ENCODE measurements at places on chromosomes 4 and X. TPM values are rescaled to one million over a fixed set of nuclear protein-coding genes. Genes with fewer than 3 reads are reported as not detected.

The DUX4 gene
- not detected for polyA plus RNA-seq

The SATL1 gene
- not detected for polyA plus RNA-seq

The GRK4 gene
- polyA plus RNA-seq, result 3.6 TPM

The DIPK2B gene
- not detected for polyA plus RNA-seq

The PRRG3 gene
- polyA plus RNA-seq, result not detected

The TDO2 gene
- not detected for polyA plus RNA-seq

The OPRPN gene
- not detected for polyA plus RNA-seq

The BEND2 gene
- polyA plus RNA-seq, result not detected

The RTL5 gene
- polyA plus RNA-seq, result not detected

The GCNA gene
- polyA plus RNA-seq, result 0.41 TPM

The PASD1 gene
- polyA plus RNA-seq, result not detected

The PGRMC1 gene
- polyA plus RNA-seq, result 62.4 TPM

The BEX1 gene
- polyA plus RNA-seq, result not detected

The USP51 gene
- polyA plus RNA-seq, result 0.59 TPM

The KDR gene
- not detected for polyA plus RNA-seq

The SGMS2 gene
- polyA plus RNA-seq, result not detected

The SSX2B gene
- polyA plus RNA-seq, result not detected

The TMSB15B gene
- polyA plus RNA-seq, result 27.4 TPM

The HTR2C gene
- not detected for polyA plus RNA-seq

The CXorf49 gene
- not detected for polyA plus RNA-seq

The FREM3 gene
- polyA plus RNA-seq, result not detected

The NAP1L3 gene
- polyA plus RNA-seq, result not detected

The SMIM10L2A gene
- polyA plus RNA-seq, result not detected

The H2BW2 gene
- not detected for polyA plus RNA-seq

The HTN1 gene
- not detected for polyA plus RNA-seq

The USP26 gene
- polyA plus RNA-seq, result not detected

The EGF gene
- polyA plus RNA-seq, result 0.15 TPM

The PNMA6A gene
- 0.15 TPM for polyA plus RNA-seq

The GLRB gene
- not detected for polyA plus RNA-seq

The TBC1D14 gene
- 30.0 TPM for polyA plus RNA-seq
